ENCODE measurements at places on chromosomes 11 and 22.

- DNase-seq: no peak
Measured at GRCh38 chr11:96311120-96311568, 31.9 kb downstream of the MAML2 start.

DNA sequence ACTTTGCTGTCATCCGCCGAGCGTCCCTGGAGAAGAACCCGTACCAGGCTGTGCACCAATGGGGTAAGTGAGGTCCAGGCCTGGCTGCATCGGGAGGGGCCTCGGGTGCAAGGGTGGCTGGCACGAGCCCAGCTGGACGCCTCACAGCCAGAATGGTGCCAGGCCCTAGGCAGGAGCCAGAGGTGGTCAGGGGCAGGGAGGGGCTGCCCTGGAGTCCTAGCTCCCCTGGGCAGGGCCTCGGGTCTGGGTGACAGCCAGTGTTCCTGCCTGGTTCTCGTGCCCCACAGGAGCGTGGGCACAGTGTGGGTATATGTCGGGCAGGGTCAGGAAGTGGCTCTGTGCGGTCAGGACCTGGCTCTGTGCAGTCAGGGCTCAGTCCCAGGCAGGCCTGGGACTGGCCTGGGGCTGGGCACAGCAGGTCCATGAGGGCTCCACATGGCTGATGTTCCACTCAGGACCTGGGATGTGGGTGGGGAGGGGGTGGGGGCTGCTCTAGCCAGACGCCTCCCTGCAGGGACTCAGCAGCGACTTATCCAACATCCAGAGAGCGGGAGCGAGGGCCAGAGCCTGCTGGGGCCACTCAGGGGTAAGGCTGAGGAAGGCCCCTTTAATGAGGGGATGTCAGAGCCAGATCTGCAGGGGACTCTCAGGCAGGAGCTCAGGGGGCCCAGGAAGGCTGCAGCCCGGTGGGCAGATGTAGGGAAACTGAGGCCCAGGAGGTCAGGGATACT lies 1.2 kb downstream of the TSPAN32 start:
- DNase-seq: no peak

DNA sequence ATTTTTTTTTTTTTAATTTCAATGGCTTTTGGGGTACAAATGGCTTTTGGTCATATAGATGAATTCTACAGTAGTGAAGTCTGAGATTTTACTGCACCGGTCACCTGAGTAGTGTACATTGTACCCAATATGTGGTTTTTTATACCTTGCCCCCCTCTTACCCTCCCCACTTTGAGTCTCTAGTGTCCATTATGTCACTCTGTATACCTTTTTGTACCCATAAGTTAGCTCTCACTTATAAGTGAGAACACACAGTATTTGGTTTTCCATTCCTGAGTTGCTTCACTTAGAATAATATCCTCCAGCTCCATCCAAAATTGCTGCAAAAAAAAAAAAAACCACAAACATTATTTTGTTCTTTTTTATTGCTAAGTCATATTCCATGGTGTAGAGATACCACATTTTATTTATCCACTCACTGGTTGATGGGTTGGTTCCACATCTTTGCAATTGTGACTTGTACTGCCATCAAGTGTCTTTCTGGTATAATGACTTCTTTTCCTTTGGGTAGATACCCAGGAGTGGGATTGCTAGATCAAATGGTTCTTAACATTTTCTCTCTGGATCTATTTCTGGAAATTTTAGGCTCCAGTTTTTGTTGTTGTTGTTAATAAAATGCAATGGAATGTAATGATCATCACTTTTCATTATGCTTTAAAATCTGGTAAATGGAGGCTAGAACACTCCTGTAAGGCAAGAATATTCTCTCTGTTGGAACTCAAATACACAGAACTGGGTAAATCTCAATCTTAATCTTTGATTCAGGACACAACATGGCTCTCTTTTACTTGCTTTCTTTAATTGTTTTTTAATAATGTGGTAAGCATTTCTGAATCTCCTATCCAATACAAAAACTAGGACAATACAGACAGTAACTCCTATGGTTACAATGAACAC lies 10.3 kb downstream of the NEAT1 start:
- DNase-seq: no peak

DNA sequence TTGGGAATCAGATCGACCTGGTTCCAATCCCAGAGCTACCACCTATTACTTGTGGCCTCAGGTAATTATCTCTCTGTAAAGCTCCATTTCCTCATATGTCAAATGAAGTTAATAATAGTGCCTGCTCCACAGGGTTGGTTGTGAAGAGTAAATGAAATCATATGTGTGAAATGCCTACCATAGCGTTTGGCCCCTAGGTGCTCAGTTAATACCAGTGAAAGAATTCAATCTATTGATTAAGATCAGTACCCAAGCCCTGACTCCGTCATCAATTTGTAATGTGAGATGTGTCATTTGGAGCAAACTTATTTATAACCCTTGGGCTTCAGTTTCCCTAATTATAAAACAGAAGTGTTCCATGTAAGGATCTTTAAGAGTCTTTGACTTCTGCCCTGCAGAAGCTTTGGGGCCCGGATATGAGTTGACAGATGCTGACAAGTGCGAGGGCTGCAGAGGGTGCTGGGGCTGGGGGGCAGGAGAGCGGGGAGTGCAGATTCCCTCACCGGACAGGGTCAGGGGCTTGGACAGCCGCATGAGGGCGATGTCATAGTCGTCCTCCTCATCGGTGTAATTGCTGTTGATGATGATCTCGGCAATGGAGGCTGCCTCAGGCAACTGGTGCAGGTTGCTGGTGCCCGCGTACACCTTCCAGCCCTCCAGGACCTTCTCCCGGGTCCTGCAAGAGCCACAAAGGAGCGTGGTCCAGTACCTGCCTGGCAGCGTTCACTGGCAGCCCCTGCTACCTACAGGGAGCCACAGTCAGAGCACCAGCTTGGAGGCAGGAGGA lies 20.9 kb downstream of the TMPRSS13 start:
- DNase-seq: no peak

DNA sequence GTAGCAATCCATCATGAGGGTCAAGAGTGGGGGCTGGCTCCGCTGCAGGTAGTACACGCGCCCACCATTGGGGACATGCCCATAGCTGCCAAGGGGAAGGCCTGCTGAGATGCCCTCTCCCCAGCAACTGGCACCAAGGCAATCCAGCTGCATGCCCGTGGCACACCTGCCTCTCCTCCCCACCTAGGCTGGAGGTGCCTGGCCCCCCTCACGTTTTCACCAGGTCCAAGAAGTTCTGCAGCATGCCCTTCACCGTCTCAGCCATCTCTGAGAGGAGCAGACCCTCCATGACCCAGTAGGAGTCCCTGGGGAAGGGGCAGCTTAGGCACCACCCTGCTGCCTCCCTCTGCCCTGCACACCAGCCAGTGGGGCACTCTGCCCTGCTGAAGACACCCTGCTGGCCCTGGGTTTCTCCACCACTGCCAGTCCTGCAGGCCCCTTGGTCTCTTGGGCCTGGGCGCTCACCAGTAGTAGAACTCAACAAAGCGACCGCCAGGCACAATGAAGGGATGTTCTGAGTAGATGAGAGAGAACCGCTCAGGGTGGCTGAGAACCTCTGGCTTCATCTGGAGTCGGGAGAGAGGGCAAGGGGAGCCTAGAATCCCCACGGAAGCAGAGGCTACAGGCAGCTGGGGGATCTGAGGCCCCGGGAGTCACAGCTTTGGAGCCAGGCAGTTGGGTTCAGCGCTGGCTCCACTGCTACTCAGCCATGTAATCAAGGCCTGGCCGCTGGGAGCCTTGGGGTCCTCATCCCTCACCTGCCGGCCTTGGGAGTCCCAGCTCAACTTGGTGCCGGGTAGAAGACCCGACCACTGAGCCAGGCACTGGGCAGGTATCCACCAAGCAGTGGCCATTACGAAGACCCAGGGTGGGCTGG lies 17.8 kb downstream of the TREH start:
- no peak for DNase-seq

DNA sequence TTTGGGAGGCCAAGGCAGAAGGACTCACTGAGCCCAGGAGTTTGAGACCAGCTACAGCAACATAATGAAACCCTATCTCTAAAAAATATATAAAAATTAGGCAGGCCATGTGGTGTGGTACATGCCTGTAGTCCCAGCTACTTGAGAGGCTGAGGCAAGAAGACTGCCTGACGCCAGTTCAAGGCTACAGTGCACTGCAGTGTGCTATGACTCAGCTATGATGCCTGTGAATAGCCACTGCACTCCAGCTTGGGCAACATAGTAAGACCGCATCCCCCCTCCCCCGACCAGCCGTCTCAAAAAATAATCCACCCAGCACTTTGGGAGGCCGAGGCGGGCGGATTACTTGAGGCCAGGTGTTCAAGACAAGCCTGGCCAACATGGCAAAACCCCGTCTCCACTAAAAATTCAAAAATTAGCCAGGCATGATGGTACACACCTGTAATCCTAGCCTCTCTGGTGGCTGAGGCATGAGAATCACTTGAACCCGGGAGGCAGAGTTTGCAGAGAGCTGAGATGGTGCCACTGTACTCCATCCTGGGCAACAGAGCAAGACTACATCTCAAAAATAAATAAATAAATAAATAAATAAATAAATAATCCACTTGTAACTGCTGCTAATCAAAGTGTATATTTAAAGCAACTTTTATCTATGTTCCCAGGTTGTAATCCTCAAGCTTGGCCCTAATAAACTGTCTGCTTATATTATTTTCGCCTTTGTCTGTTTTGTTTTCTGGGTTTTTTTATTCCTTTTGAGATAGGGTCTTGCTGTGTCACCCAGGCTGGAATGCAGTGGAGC lies 7.8 kb downstream of the HPS5 start:
- no peak for DNase-seq

DNA sequence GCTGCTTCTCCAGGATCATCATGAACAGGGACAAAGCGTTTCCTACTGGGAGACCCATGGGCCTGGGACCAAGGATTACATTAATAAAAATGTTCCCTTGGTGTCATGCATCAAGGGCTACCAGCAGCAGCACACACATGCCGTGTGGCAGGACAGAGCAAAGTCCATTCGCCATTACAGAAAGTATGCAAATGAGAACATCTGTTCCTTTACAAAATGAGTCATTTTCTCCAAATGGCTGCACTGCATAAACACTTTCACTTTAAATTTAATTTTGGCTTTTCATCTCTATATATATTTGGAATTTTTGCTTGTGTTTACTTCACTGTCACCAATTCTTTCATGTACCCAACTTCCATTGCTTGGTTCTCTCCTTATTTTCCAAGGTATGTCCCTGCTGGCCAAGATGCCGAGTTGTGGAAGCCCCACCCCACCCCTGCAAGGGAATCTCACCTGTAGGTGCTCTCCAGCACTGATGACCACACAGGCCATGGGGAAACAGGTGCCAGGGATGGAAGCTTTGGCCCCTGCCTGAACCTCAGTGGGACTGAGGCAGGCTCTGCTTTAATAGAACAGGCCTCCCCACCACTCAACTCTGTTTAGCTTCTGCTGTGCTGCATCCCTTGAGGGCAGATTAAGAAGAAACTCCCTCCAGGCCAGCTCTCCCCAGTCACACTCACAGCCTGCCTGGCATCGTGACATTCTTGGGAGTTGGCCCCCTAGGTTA lies 15.6 kb upstream of the GNAZ start:
- DNase-seq: no peak

GRCh38 chr22:29806196-29806595 lies 31.9 kb downstream of the ASCC2 start:
- DNase-seq: no peak

- DNase-seq: peak; percentile 20
Measured at GRCh38 chr22:29073618-29074275, 912 bp downstream of the KREMEN1 start.

DNA sequence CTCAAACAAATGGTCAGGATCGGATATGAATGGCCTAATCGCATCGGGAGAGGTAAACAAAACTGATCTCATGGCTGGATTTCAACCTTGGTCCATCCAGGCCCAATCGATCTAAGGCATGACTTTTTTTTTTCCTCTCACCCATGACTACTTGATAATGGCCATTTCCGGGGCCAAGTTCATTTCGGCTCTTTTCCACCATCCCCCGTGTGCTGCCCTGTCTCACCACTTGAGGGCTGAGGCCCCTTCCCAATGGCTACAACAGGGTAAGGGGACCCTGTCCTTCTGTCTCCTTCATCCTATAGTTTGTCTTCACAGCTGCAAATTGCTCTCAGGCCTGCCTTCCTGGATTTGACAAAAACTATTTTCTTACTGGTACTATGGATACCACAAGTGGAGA lies 26.7 kb downstream of the GRAP2 start:
- DNase-seq: no peak

DNA sequence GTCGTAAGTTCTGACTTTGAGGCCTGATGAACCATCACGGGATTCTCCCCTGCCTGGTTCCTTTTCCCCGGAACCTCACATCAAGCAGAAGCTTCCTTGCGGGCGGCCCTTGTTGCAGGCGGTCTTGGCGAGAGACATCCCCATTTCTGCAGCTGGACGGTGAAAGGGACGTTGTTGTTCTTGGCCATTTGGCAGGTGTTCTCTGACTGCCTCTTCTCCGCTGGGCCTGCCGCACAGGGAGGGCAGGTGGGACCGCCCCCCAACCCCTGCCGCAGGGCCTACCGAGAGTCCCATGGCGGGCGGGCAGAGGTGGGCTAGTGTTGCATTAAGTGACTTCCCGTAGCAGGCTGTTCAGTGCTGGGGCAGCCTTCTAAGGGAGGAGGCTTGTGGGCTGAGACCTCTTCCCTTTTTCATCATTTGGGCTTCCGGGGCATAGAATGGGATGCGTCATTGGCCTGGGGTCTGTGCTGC lies 26.9 kb upstream of the GRAMD4 start:
- no peak for DNase-seq

Measured in stimulated activated CD4-positive, alpha-beta T cell treated with anti-CD3 and anti-CD28 coated beads, Interleukin-4, amount 100 ng/mL, for 1 hour (primary cell).